Activated T-cell treated with anti-CD3 and anti-CD28 coated beads for 48 hours (primary cell): ENCODE measurements at places on chromosomes 3 and 15.

DNA sequence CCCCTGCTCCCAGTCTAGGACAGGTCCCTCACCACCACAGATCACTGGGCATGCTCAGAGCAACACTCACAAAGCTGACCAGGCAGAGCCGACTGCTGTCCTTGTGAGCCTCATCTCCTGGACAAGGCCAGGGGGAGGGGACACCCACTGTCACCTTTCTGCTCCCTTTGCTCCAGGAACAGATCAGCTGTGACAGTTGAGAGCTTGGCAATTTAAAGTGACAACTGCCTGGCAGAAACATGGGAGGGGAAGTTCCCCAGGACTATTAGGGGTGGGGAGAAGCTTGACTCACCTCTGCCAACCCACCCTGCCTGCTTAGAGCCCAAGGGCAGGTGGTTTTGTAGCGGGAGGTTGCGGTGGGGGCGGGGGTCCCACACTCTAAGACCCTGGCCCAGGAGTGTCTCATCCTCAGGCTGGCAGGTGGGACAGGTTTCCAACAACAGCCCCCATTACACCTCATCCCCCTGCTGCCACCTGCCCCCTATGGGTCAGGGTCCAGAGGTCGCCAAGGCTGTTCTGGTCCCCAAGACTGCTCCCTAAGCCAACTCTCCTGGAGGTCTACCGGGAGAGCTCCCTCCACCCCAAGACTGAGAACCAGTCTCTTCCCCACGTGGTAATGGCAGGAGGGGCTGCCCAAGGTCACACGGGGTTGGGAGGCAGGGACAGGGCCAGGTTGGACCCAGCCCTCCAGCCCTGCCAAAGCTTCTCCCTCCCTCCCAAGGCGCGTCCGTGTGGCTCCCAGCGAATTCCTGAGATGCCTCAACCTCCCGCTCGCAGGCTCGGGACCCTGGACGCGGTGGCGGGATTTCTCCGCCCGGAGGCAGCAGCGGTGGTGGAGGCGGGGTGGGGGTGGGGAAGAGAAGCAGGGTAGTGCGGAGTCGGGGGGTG is 80.4 kb downstream of the IQSEC1 start:
- DNase-seq = no peak

GRCh38 chr15:68383161-68384074 is 48.5 kb downstream of the ITGA11 start:
- peak; percentile 12 for DNase-seq

- no peak for DNase-seq
Observed at GRCh38 chr3:73550032-73550431, 74.7 kb downstream of the PDZRN3 start.

DNA sequence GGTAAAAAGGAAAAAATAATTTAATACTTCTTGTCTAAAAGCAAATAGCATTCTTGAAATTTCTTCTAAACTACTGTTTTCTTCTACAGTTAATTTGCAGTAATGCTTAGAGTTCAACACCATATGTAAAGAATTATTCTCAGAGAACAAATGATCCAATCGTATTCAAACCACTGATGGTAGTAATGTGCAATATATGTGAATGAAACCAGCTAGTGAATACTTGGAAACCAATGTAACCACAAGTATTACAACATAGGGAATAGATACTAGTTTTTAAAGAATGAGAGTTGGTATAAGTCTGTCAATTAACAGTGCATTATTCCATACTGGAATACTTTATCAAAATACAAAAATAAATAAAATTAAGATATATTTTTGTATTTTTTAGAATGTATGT is 850.0 kb downstream of the DIPK2A start:
- no peak for DNase-seq

- DNase-seq = no peak
Observed at GRCh38 chr15:37490707-37491106, 390.4 kb upstream of the MEIS2 start.

DNA sequence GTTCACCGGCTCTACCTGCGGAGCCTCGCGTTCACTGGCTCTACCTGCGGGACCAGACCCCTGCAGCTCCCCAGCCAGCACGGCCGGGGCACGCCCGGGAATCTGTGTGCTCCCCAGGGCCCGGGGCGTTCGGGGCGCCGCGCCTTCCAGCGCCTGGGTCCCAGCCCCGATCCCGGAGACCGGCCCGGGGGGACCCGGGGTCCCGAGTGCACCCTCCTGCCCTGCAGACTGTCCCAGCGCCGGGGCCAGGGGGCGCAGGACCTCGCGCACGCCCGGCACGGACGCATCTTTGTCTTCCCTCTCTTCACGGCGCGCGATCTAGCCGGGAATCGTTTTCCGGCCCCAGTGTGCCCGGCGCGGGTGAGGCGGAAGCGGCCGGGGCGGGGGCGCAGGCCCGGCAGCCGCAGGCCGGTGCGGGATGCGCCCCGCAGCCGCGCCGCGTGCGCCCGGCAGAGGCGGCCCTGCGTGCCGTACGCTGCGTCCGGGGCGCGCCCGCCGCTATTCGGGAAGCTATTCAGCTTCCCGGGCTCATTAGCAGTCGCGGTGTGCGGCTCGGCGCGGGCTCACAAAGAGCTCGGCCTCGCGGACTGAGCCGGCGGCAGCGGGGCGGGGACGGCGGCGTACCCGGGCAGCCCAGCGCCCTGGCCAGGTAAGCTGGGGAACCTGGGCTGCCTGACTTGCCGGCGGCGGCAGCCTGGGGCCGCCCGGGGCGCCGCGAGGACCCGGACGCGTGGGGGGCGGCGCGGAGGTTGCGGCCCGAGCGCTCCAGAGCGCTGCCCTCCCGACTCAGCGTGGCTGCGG is at the start of gene APBA2:
APBA2 (plus strand) TSS at position 345 of the 801 bp plus-strand sequence. CDS start 167,911 bp downstream, outside the sequence.
- DNase-seq = peak; percentile 52

DNA sequence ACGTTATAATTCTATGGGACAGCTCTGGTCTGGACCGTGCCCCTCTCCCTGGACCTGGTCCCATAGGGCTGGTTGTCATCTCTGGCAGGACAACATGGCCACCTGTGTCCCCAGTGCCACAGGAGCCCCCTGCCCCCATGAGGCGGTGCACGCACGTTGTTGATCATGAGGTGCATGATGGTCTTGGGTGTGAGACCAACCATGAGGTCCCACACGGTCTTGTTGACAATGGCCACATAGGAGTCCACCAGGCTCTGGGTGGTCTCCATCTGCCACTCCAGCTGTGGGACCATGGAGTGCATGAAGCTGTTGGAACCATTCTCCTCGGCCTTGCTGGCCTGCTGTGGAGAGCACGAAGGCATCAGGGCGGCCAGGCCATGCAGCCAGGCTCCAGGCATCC is 19.7 kb downstream of the GOLGA6D start:
- no peak for DNase-seq

- DNase-seq = no peak
Observed at GRCh38 chr3:83216919-83217594, 1455.6 kb upstream of the GBE1 start.

DNA sequence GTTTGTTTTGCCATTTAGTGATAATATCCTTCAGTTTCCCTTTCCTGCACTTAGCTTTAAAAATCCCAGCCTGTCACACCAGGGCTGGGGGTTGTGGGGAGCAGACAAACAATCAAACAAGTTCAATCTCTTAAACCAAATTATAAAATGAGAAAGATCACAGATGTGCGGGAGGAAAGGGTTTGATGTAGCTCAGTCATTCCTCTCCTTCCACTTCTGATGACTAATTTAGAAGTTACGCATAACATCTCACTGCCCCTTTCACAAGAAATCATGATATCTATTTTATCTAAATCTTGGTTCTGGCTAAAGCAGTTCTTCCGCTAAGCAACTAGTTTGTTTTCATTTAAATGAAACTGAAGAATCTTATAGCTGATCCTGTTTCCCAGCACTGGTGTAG is 34.1 kb upstream of the ATG7 start:
- peak; percentile 16 for DNase-seq

- DNase-seq = no peak
Observed at GRCh38 chr3:46891132-46891531, 13.6 kb downstream of the PTH1R start.
